ENCODE measurements at places on chromosomes 5 and 9. TPM values are rescaled to one million over a fixed set of nuclear protein-coding genes. Genes with fewer than 3 reads are reported as not detected.

DNA sequence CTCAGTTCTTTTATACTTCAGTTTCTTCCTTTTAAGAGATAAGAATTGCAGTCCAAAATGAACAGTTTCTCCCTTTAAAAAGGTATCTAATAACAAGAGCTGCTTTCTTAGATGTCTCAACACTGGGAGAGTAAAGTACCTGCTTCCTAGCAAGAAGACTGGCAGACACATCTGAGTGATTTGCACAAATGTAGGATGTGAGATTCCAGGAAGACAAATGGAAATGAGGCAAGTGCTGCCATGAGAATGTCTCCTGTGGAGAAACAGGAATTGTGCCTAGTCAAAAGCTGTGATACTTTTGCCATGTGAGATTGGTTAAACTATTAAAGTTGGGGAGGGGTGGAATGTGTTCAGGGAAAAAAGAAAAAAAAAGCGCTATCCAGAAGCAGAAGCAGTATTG is 159.1 kb downstream of the HTR1A start:
- no peak overlapping the region for H3K4me3 ChIP-seq
- no peak overlapping the region for H3K27ac ChIP-seq
- no peaks in the 10 kb centered on the region for H3K4me1 ChIP-seq
- no peaks in the 10 kb centered on the region for H3K36me3 ChIP-seq
- DNase-seq: no peak
- no peaks in the 10 kb centered on the region for H3K27me3 ChIP-seq

Gene ANKRD34B
- not detected for total RNA-seq

Gene GLDC
- not detected for total RNA-seq

GRCh38 chr5:150307617-150308426 is 5.1 kb upstream of the ARSI start:
- no peak overlapping the region for H3K4me3 ChIP-seq
- no peak overlapping the region for H3K27ac ChIP-seq
- DNase-seq: no peak
- no peaks in the 10 kb centered on the region for H3K36me3 ChIP-seq
- no peaks in the 10 kb centered on the region for H3K27me3 ChIP-seq

- no peak overlapping the region for H3K4me3 ChIP-seq
- no peak for DNase-seq
- no peaks in the 10 kb centered on the region for H3K27me3 ChIP-seq
Measured at GRCh38 chr5:35861718-35862117, 5.0 kb downstream of the IL7R start.

- no peaks in the 10 kb centered on the region for H3K36me3 ChIP-seq
- no peak for DNase-seq
- no peak overlapping the region for H3K4me3 ChIP-seq
- no peaks in the 10 kb centered on the region for H3K4me1 ChIP-seq
- no peak overlapping the region for H3K27ac ChIP-seq
Measured at GRCh38 chr9:134995792-134996120, 78.0 kb upstream of the FCN1 start.

Gene SAXO1
- not detected for total RNA-seq

GRCh38 chr5:39943811-39944210 is 519.0 kb upstream of the DAB2 start:
- no peak overlapping the region for H3K27ac ChIP-seq
- no peak overlapping the region for H3K4me3 ChIP-seq
- no peaks in the 10 kb centered on the region for H3K36me3 ChIP-seq
- no peaks in the 10 kb centered on the region for H3K4me1 ChIP-seq
- no peak for DNase-seq

DNA sequence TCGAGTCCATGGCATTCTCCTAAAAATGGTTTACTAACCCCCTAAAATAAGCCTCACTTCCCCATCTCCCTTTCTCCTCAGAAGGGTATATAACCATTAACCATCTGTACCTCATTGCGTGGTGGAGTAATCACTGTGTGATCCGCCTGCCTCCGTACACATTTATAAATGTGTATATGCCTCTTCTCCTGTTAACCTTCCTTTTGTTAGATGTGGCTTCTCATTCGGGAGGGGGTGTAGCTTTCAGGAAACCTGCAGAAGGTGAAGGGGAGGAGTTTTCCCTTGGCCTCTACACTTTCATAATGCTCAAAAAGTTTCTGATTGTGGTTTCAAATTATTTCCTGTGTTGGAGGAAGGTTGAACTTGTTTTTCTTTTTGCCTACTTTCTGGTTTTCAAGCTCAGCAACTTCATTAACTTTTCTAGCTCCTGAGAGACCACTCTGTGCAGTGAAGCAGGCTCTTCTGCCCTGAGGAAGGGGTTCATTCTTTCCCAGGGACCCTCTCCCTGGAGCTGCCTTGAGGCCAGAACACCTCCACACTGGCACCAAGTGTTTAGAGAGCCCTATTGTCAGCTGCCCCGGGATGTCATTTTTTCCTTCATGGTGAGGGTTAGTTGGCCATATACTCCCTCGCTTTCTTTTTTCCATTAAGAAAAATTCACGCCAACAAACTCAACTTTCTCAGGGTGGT is 46.9 kb downstream of the RASGRF2 start:
- no peak overlapping the region for H3K27ac ChIP-seq
- no peaks in the 10 kb centered on the region for H3K4me1 ChIP-seq
- H3K27me3 ChIP-seq: no peaks in the 10 kb centered on the region
- H3K36me3 ChIP-seq: no peaks in the 10 kb centered on the region
- DNase-seq: no peak

DNA sequence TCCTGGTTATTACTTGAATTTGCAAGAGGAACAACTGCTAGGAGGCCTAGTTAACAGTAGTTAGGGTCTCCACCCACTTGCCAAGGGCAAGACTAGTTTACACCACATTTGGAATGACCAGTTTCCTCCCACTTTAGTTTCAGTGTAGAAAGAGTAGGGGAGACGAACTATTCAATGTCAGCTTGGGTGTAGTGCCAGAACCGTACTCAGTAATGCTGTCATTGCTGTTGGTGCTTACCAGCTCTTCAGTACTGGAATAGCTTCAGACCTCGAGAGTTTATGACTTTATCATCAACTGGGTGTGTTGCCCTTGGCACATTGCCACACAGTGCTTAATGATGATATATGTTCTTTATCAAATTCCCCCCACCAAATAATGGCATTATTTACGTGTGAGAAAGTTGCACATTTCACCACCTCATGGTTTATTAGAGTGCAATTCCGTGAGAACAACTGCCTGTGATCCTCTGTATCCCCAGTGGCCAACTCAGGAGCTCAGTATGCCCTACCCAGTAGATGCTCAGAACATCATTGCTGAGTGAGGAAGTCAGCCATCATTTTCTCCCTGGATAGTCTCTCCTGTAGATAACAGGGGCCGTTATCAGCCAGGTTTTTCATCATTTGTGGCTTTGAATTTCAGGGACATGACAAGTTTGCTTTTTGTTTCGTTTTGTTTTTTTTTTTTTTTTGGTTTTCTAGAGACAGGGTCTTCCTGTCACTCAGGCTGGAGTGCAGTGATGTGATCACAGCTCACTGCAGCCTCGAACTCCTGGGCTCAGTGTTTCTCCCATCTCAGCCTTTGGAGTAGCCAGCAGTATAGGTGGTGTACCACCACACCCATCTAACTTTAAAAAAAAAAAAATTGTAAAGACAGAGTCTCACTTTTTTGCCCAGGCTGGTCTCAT is 67.3 kb downstream of the DOCK8 start:
- no peak overlapping the region for H3K4me3 ChIP-seq
- H3K4me1 ChIP-seq: no peaks in the 10 kb centered on the region
- no peak overlapping the region for H3K27ac ChIP-seq
- H3K27me3 ChIP-seq: no peaks in the 10 kb centered on the region
- H3K36me3 ChIP-seq: no peaks in the 10 kb centered on the region

Gene C1QTNF3
- 2.0 TPM for total RNA-seq

DNA sequence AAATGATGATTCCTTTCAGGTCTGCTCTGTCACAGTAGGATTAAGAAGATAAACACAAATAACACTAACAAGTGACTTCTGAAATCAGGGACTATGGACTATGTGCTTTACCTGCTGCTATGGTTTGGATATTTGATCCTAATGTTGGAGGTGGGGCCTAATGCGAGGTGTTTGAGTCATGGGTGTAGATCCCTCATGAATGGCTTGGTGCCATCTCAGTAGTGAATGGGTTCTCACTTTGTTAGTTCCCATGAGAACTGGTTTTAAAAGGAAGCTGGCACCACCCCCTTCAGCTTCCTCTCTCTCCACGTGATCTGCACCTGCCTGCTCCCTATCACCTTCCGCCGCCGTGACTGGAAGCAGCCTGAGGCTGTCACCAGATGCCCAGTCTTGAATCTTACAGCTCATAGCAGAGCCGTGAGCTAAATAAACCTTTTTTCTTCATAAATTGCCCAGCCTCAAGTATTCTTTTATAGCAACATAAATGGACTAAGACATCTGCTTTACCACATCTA is 3.3 kb downstream of the PPIC start:
- H3K4me3 ChIP-seq: no peak overlapping the region
- H3K36me3 ChIP-seq: peaks cover 8% of the 10 kb centered on the region
- DNase-seq: no peak
- peaks cover 36% of the 10 kb centered on the region for H3K4me1 ChIP-seq

DNA sequence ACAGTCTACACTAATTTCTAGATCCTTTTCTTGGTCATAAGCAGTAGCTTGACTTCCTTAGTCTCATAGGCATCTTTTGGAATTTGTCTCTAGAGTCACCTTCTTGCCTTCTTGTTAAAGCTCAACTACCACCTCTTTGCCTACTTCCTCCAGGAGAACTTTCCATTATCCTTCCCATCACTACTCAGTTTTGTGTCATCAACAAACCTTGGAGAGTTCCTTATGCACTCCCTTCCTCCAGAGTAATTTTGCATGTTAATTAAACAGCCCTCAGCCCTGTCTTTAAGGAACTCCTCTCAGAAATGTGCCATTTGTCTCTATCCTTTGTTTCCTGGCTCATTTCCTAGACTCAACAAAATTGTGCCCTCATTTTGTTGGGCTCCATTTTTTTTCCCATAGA is 4.2 kb upstream of the EPB41L4B start:
- H3K27me3 ChIP-seq: no peaks in the 10 kb centered on the region
- DNase-seq: no peak
- H3K36me3 ChIP-seq: no peaks in the 10 kb centered on the region
- H3K27ac ChIP-seq: no peak overlapping the region
- no peak overlapping the region for H3K4me3 ChIP-seq

DNA sequence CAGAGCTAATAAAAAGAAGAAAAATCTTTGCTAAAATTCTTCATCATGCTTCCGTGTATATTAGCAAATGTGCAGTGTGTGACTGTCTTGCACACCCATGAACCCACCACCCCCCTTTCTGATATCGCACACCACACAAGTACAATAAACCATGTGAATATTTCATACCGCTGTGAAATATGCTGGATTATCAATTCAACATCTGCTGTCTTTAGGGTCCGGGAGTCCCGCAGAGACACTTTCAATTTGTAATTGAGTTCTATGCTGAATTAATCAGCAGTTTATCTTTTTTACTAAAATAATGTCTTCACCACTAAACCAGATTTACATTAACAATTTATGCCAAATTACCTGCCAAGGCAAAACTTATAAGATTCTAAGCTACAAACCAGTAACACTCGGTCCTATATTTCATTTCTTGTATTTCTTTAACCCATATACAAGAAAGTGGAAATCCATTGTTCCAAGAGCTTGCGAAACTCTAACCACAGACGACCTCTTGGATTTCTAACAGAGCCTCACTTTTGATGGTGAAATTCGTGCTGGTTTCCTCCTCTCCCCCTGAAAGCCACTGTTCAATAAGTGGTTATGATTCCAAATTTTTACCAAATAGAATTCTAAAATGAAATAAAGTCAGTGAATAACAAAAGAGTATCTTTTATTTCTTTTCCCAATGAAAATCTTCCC is 44.2 kb downstream of the PSMB7 start:
- no peak for DNase-seq
- H3K4me3 ChIP-seq: no peak overlapping the region
- no peaks in the 10 kb centered on the region for H3K36me3 ChIP-seq
- peaks cover 25% of the 10 kb centered on the region for H3K4me1 ChIP-seq
- no peak overlapping the region for H3K27ac ChIP-seq
- no peaks in the 10 kb centered on the region for H3K27me3 ChIP-seq

DNA sequence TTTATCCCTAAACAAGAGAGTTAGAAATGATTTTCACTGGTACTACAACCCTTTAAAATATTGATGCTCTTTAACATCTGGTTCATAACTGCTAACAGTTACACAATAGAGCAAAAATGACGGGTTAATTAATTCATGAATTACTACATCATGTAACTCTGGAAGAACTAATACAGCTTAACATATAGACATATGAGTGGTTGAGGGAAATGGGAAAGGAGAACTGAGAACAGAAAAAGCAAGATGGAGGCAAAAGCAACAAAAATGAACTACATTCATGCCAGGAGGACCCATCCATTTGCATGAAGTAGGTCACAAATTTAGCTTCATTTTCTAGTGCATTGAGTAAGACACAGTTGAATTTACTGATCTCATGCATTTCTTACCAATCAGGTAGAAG is 61.8 kb downstream of the C9 start:
- no peak overlapping the region for H3K27ac ChIP-seq
- no peaks in the 10 kb centered on the region for H3K36me3 ChIP-seq
- H3K4me1 ChIP-seq: no peaks in the 10 kb centered on the region
- no peaks in the 10 kb centered on the region for H3K27me3 ChIP-seq
- no peak overlapping the region for H3K4me3 ChIP-seq

Gene TRIM7
- 4.1 TPM for total RNA-seq

Gene RUSC2
- 33.0 TPM for total RNA-seq

DNA sequence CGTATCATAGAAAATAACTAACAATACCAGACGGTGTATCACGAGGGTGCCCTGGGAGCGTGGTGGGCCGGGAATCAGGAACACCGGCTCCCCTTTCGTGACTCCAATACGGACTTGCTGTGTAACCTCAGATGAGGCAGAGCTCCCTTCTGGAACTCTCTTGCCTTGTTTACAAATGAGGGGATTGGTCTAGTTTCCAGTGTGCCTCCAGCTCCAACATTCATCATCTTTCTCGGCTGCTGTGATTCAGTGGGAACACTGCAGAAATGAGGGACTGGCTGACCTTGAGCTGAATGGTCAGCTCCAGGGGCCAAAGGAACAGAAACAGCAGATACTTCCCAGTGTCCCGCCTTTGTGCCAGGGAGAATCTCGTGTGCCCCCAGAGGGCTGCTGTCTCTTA is 22.6 kb upstream of the TGFBI start:
- H3K27ac ChIP-seq: no peak overlapping the region
- no peaks in the 10 kb centered on the region for H3K36me3 ChIP-seq
- no peak overlapping the region for H3K4me3 ChIP-seq
- H3K27me3 ChIP-seq: no peaks in the 10 kb centered on the region
- peak; percentile 32 for DNase-seq

- no peaks in the 10 kb centered on the region for H3K4me1 ChIP-seq
- DNase-seq: no peak
- H3K36me3 ChIP-seq: no peaks in the 10 kb centered on the region
- no peak overlapping the region for H3K4me3 ChIP-seq
Measured at GRCh38 chr5:106127985-106128384, 1542.8 kb downstream of the EFNA5 start.

GRCh38 chr9:129220771-129221170 is 42.7 kb upstream of the IER5L start:
- DNase-seq: no peak
- H3K27ac ChIP-seq: no peak overlapping the region
- H3K36me3 ChIP-seq: no peaks in the 10 kb centered on the region
- H3K4me3 ChIP-seq: no peak overlapping the region
- H3K4me1 ChIP-seq: no peaks in the 10 kb centered on the region

Gene HAVCR2
- total RNA-seq: 3.7 TPM

GRCh38 chr9:71368157-71368556 is 246.7 kb upstream of the TRPM3 start:
- no peak for DNase-seq
- H3K27me3 ChIP-seq: no peaks in the 10 kb centered on the region
- H3K27ac ChIP-seq: no peak overlapping the region
- H3K4me1 ChIP-seq: no peaks in the 10 kb centered on the region
- H3K4me3 ChIP-seq: no peak overlapping the region
- no peaks in the 10 kb centered on the region for H3K36me3 ChIP-seq

Gene AJM1
- total RNA-seq: 2.7 TPM

Measured in right atrium auricular region (tissue), 2 donors.